ENCODE measurements at places on chromosomes 16 and 17.

- DNase-seq: no peak
These were observed 13.4 kb upstream of the CRISPLD2 start for GRCh38 chr16:84806256-84806889.

GRCh38 chr17:13825526-13826040, 223.9 kb upstream of the HS3ST3A1 start:
- no peak for DNase-seq

- no peak for DNase-seq
These were observed 818.6 kb downstream of the KCNJ2 start for GRCh38 chr17:70987867-70988340.

DNA sequence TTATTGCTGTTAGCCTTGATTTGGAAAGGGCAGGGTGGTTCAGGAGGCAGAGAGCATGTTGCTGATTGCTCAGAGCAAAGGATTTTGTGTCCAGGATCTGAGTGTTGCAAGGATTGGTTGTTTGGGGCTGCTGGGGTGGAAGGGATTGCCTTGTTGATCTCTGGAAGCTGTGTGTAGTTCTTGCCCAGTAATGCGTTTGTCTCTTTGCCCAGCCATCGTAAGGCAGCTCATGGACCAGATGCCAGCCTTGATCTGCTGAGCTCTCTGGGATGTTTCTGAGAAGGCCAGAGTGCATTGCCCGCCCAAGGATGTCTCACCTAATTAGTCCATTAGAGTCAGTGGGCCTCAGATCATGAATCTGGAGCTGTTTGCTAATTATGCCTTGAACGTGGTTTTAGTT, 33.6 kb downstream of the NKD1 start:
- DNase-seq: no peak

DNA sequence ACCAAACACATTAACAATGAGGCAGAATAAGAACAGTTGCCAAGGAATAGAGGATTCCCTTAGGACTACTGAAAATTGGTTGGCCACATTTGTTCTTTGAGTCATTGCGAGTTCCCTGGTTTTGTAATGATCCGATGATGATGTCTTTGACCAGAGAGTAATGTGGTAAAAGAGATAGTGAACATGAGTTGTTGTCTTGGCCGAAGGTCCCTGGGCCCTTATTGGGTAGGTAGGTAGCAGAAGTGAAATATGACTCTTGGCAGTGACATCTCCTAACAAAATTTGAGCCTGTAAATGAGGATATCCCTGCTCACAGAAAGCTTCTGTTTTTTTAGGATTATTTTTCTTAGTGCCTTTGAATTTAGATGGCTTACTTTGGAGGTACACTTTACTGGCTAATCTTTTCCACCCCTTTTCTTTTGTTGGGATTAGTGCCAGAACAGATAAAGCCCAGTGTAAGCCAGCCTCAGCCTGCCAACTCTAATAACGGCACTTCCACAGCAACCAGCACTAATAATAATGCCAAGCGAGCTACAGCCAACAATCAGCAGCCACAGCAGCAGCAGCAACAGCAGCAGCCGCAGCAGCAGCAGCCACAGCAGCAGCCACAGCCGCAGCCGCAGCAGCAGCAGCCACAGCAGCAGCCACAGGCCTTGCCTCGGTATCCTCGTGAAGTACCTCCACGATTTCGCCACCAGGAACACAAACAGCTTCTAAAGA, 47.2 kb downstream of the TNRC6A start:
- no peak for DNase-seq

- DNase-seq: no peak
These were observed 2.4 kb upstream of the RBFOX3 start for GRCh38 chr17:79613195-79613772.

GRCh38 chr17:55348749-55349354, 72.8 kb downstream of the MMD start:
- DNase-seq: no peak

GRCh38 chr16:73916829-73917594, 379.6 kb upstream of the PSMD7 start:
- no peak for DNase-seq

DNA sequence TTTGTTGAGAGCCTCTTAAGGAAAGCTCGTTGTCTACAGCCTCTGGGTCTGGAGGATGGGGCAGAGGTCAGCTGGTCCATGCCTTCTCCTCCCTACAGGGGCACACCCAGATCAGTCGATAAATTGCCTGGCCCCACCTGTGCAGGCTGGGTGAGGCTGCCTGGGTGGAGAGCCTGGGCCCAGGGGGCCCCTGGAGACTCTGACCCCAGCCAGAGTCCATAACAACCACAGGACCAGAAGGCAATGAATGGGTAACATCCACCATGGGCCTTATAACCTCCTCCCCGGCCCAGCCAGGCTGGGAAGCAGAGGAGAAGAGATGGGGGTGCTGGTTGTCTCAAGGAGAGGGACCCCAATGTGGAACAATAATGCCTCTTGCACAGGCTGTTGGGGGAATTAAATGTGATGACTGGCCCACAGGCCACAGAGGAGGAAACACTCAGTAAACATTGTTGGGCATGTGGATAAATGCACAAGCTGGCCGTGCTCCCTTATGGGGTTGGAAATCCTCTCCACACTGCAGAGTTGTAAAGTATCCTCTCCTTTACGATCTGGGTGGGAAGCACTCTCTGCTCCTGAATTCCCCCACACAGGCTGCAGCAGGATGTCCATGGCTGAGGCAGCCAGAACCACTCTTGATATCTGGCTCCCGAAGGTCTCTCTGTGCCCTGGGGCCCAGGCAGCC, 56.7 kb upstream of the TOB1 start:
- no peak for DNase-seq

- no peak for DNase-seq
These were observed 402.0 kb upstream of the TNRC6C start for GRCh38 chr17:77556383-77557061.

GRCh38 chr17:16999931-17000625, 28.2 kb upstream of the TNFRSF13B start:
- DNase-seq: no peak

- DNase-seq: no peak
These were observed 15.6 kb upstream of the ZFPM1 start for GRCh38 chr16:88437367-88437964.

DNA sequence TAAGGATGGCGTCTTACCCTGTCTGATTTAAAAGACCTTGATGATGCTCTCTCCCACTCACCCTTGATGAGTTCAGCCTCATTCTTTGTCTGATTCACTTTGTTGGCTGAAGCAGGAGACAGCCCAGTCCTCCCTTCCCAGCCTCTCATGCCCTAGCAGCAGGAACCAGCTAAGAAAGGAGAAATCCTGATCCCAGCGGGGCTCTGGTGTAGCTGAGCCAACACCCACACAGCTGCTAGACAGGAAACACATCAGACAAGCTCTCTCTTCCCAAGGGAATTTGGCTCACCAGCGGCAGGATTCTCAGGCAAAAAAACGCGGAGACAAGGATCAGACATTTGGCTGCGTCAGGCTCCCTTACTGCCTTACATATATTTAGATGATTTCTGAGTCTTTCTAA, 211.5 kb downstream of the CDH11 start:
- DNase-seq: no peak

DNA sequence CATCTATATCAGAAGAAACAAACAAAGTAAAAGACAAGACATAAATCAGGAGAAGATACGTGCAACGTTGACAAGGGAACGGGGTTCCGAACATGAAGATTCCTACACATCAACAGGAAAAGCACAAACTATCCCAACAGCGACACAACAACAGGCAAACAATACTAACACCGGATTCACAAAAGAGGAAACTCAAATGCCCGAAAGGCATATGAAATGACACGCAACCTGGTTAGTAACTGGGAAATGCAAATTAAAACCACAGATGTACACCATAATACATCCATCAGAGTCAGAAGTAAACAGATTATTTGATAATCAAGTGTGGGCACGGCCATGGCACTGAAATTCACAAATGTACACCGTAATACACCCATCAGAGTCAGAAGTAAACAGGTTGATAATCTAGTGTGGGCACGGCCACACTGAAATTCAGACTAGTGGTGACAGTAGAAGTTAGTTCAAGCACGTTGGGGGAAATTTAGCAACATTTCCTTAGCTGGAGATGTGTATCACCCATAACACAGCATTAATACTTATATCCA, 171.9 kb upstream of the RPH3AL start:
- DNase-seq: no peak

DNA sequence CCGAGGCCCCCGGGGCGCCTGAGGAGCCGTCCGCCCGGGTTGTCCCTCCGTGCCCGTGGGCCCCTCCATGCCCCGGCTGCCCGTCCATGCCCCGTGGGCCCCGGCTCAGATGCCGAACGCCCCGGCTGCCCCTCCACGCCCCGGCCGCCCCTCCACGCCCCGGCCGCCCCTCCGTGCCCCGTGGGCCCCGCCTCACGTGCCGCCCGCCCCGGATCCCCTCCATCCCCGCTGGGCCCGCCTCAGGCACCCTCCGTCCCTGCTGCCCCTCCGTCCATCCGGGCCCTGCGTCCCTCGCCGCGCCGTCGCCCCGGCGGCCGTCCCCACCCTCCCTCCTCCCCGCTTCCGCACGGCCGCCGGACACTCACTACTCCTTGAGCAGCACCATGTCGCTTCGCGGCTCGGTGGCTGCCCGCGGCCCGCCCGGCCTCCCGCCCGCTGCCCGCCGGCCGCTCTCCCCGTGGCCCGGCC, 382 bp downstream of the PITPNA start:
- DNase-seq: no peak

DNA sequence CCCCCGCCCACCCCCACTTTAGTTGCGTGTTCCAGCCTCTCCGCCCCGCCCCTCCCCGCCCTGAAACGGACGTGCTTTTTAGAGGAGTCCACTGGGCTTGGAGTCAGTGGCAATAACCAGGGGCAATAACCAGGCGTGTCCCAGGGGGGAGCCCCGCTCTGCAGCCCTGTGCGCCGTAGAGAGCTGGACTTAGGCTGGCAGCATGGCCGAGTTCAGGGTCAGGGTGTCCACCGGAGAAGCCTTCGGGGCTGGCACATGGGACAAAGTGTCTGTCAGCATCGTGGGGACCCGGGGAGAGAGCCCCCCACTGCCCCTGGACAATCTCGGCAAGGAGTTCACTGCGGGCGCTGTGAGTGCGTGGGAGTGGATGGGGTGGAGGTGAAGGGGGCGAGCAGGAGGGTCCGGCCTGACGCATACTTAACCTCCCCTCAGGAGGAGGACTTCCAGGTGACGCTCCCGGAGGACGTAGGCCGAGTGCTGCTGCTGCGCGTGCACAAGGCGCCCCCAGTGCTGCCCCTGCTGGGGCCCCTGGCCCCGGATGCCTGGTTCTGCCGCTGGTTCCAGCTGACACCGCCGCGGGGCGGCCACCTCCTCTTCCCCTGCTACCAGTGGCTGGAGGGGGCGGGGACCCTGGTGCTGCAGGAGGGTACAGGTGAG, at the start of gene ALOX15B:
Gene ALOX15B (plus strand): TSS at position 106 of the 657 bp plus-strand sequence. CDS start 97 bp downstream, at position 203.
- no peak for DNase-seq

DNA sequence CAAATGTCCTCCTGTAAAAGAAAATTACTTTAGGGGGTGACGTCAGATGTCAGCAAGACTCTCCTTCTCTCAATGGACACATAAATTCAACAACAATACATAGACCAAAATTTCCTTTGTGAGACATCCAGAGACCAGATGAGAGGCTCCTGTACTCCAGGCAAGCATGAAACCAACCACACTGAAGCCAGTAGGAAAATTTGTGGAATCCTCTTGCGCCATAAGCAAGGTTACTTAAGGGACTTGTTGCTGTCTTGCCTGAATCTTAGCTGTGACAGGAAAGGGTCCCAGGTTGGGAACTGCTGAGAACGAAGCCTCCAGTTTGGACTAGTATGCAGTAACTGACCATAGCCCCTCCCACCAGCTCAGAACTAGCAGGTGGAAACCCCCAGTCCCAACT, 56.0 kb downstream of the CEP112 start:
- no peak for DNase-seq

- no peak for DNase-seq
These were observed 16.6 kb downstream of the CD7 start for GRCh38 chr17:82300707-82301270.

GRCh38 chr16:56815721-56816120, 49.3 kb upstream of the SLC12A3 start:
- no peak for DNase-seq

DNA sequence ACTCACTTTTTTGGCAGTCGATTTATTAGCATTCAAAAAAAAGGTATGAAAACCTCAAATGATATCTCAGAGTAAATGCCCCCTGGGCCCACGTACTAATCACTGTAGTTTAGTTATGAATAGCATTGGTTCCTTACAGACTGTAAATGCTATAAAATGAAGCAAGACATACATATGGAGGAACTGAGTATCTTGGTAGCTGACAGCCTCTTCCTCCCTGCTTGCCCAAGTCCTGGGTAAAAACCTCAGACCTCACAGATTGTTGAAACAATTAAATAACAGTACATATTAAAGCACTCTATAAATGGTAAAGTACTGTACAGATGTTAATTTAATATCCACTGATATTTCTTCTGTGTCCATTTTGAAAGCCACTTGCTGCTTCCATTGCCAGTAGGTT, 33.2 kb upstream of the ABCC11 start:
- DNase-seq: no peak

DNA sequence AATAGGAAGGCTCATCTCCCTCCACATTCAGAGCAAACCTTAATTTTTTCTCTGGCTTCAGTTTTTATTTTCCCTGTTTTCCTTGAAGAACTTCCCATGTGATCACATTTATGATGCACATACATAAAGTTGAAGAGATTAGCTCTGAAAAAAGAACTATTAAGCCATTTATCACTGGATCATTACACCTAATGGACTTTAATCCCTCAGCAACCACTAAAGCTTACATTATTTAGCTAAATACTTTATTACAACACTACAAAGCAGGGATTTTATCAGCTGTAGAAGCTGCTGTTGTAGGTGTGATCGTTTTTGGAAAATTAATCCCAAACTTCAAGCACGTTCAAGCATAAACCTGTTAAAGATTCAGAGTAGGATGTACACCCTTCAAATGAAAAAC, 21.1 kb downstream of the SMYD4 start:
- DNase-seq: no peak

- no peak for DNase-seq
These were observed 47.2 kb downstream of the MEOX1 start for GRCh38 chr17:43614561-43614960.

DNA sequence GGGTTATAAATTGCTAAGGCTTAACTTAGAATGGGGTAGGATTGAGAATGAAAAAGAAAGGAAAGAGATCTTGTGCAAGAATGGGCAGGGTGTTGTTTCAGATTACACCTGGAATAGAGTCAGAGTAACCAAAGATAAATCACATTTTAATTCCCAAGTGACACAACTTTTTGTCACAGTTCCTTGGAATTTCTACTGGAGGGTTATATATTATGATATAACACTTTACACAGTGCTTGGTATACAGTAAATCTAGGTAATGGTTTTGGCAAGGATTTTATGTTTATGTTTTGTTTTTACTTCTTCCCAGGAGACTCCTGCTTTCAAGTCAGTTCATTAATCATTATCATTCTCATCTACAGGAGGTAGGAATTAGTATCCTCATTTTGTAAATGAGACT, 115.7 kb upstream of the KCNJ16 start:
- DNase-seq: no peak

- DNase-seq: no peak
These were observed 50.1 kb downstream of the BRIP1 start for GRCh38 chr17:61813211-61813610.

- DNase-seq: no peak
These were observed 27.6 kb downstream of the PRKAR1A start for GRCh38 chr17:68539548-68540467.

GRCh38 chr17:66514227-66514806, 211.9 kb downstream of the PRKCA start:
- no peak for DNase-seq

GRCh38 chr17:39716879-39717536, 13.3 kb downstream of the MIEN1 start:
- DNase-seq: no peak

All from NK-92 treated with Interleukin-12 subunit alpha and Interleukin-12 subunit beta, amount 100 ng/mL, for 24 hours (cell line).